ENCODE measurements at places on chromosomes 3 and 15. TPM values are rescaled to one million over a fixed set of nuclear protein-coding genes. Genes with fewer than 3 reads are reported as not detected.

RTP3 gene
- not detected for total RNA-seq

RETNLB gene
- total RNA-seq, result not detected

EFHB gene
- total RNA-seq, result 4.4 TPM

NR1I2 gene
- not detected for total RNA-seq

PAQR5 gene
- 1.5 TPM for total RNA-seq

RUVBL1 gene
- total RNA-seq, result 34.0 TPM

ALDH1A2 gene
- 34.0 TPM for total RNA-seq

CYP19A1 gene
- total RNA-seq, result 1.1 TPM

ITGB5 gene
- 199 TPM for total RNA-seq

CCR9 gene
- total RNA-seq, result not detected

GOLGA6B gene
- total RNA-seq, result not detected

ADAMTS9 gene
- 13.1 TPM for total RNA-seq

ANKRD63 gene
- not detected for total RNA-seq

PARP9 gene
- total RNA-seq, result 13.0 TPM

DUOXA2 gene
- total RNA-seq, result not detected

HOMER2 gene
- total RNA-seq, result 1.00 TPM

TMF1 gene
- total RNA-seq, result 25.3 TPM

KBTBD13 gene
- not detected for total RNA-seq

GP5 gene
- 0.10 TPM for total RNA-seq

VPS33B gene
- total RNA-seq, result 26.9 TPM

FGF7 gene
- total RNA-seq, result 129 TPM

All from cardiac ventricle fibroblast (primary cell).